Fibroblast of skin of left biceps (primary cell): ENCODE measurements at places on chromosomes 16 and 17.

DNA sequence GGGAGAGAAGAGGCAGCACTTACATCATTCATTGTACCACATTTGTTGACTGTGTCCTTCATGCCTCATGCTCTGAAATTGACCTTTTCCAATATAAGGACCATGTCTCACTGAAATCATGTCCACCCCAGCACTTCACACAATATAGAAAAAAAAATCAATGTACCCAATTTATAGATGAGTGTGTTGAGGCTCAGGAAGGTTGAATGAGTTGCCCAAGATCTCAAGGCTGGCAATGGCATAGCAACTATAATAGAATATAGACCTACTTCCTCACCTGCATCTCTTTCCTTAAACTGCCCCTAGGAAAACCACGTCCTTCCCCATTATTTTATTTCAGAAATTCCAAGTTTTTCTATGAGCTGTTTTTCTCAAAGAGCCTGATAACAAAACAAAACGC, 912 bp upstream of the VAT1L start:
- DNase-seq = no peak

DNA sequence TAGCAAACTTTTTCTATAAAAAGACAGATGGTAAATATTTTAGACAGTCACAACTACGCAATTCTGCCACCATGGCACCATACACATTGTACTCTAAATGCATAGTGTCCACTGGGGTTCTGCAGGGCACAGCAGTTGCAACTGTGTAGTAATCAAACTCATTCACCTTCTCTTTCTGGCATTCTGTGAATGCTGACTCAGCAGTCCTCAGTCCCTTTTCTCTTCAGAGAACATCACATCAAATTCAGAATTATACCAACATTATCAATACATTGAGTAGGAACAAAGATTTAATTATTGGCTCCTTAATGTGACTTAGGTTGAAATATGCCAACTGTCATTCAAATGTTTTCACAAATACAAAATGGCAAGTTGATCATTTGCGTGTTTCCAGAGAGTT, 74.2 kb upstream of the N4BP1 start:
- no peak for DNase-seq

DNA sequence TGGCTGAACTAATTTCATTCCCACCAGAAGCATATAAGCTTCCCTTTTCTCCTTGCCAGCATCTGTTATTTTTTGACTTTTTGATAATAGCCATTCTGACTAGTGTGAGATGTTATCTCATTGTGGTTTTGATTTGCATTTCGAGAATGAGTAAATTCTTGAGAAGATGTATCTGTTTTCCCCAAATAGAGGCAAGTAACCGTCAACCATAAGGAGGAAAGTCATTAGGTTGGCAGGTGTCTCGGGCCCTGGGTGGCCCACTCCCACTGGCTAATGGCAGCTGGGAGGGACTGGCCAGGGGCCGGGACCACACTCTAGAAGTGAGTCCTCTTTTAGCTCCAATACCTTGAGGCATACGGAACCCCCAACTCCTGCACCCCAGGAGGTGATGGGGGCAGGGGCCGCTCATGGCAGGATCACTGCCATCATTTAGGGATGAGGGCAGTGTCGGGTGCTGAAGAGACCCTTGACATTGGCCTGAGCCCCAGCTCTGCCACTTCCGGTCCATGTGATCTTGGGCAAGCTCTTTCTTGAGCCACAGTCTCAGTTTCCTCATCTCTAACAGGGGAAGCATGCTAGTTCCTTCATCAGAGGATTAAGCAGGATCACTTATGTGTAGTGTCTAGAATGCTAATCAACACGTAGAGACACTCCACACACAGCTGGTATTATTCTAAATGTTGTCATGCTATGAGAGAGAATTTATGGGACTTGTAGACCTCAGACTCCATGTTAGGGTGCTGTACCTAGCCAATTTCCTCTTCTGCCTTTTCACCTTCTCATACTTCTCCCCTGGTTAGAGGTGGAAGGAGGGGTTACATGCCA, 44.3 kb downstream of the RGS9 start:
- no peak for DNase-seq

GRCh38 chr16:8714174-8714573, 39.8 kb downstream of the ABAT start:
- DNase-seq = no peak

DNA sequence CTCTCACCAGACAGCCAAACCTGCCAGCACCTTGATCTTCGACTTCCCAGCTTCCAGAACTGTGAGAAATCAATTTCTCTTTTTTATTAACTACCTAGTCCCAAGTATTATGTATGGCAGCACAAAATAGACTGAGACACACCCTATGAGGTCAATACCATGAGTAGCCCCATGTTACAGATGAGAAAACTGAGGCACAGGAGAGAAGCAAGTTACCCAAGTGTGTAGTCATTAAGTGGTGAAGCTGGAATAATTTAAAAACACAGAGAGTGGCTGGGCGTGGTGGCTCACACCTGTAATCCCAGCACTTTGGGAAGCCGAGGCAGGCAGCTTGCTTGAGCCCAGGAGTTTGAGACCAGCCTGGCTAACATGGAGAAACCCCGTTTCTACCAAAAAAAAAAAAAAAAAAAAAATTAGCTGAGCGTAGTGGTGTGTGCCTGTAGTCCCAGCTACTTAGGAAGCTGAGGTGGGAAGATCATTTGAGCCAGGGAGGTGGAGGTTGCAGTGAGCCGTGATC, 4.9 kb downstream of the NQO1 start:
- no peak for DNase-seq

DNA sequence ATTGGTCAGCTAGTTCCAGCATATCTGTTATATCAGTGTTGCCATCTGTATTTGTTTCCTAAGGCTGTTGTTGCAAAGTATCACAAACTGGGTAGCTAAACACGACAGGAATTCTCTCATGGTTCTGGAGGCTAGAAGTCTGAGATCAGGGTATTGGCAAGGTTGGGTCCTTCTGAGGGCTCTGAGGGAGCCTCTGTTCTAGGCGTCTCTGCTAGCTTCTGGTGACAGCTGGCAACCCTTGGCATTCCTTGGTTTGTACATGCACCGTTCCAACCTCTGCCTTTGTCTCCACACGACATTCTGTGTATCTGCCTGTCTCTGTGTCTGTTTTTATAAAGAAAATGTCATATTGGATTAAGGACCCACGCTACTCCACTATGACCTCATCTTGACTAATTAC, 219.9 kb upstream of the NLRP1 start:
- DNase-seq = no peak

- no peak for DNase-seq
These were observed 60.5 kb downstream of the CMIP start for GRCh38 chr16:81505011-81505661.

GRCh38 chr16:64440005-64440404, 681.9 kb downstream of the CDH11 start:
- DNase-seq = no peak

DNA sequence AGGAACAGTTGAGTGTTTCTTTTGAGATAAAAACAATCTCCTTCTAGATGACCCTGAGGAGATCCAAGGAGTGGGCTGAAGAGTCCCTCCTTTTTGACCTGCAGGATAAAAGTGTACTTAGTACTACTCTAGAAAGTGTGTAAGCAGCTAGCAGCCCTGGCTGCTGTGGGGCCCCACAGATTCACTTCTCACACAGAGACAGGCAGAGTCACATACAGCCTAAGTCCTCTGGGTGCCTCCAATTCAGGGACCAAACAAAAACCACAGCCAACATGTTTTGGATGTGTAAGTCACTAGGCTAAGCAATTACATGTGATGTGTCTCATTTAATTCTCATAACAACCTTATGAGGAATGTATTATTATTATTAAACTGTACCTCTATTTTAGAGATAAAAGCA, 97.1 kb downstream of the TMEM100 start:
- no peak for DNase-seq

DNA sequence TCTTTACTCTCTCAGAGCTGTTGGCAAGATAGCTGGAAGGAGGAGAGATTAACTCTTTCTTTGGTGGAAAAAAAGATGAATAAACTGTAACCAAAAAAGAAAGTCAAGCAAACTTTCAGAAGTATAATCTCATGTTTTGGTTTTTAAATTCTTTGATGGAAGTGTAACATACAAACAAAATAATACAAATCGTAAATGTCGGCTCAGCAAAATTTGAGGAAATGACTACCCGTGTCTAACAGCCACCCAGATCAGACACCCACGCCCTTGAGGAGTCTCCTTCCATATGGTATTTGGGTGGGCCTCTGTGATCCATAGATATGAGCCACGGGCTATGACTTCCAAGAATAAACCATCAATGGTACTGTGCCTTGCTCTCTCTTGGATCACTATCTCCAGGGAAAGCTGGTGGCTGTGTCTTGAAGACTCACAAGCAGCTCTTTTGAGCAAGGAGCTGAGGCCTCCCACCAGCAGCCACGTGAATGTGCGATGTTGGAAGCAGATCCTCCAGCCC, 9.6 kb upstream of the CD300C start:
- no peak for DNase-seq

GRCh38 chr16:81634380-81635062, 144.6 kb upstream of the PLCG2 start:
- no peak for DNase-seq

DNA sequence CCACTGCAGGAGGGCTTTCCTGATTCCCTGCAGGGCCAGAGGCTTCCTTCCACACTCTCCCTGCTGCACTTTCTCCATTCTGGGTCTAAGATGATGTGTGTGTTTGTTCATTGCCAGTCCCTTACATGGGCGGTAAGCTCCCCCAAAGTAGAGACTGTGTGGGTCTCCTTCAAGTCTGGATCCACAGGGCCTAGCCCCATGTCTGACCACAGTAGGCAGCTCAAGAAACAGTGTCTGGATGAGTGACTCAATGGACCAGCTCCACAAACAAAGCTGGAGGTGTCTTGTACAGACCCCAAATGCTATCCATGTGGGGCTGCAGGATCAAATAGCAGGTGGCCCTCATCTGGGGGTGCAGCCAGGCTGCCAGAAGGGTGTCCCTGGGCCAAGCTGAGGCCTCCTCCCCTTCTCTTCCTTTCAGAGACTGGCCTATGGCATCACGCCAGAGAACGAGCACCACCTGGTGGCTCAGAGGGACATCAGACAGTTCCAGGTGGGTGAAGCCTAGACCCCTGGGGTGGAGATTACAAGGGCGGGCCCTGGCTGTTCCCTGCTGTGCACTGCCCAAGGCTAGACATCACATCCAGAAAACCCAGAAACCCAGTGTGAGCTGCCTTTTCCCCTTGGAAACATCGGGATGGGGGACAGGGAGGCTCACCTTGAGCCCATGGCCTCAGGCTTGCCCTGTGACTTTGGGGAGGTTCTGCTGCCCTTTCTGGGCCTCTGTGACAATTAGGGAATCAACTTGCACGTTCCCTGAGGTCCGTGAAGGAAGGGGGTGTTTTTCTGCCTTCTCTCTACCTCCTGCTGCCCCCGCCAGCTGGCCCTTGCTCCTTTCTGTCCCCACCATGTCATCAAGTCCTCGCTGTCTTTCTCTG, 45.9 kb downstream of the SLC6A2 start:
- DNase-seq = peak; percentile 17

DNA sequence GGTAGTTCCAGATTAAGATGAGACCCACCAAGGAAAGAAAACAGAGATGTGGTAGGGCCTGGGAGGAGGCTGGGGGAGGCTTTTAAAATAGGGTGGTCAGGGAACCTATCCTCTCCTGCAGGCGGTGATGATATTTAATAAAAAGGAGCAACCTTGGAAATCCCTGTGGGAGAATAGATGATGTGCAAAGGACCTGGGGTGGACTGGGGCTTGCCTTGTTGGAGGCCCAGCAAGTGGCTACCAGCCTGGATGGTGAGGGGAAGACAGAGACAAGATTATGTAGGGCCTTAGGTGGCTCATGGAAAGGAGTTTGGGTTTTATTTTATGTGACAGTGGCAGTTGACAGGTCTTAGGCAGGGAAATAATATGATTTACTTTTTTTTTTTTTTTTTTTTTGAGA, 1.8 kb downstream of the POLR3E start:
- no peak for DNase-seq

DNA sequence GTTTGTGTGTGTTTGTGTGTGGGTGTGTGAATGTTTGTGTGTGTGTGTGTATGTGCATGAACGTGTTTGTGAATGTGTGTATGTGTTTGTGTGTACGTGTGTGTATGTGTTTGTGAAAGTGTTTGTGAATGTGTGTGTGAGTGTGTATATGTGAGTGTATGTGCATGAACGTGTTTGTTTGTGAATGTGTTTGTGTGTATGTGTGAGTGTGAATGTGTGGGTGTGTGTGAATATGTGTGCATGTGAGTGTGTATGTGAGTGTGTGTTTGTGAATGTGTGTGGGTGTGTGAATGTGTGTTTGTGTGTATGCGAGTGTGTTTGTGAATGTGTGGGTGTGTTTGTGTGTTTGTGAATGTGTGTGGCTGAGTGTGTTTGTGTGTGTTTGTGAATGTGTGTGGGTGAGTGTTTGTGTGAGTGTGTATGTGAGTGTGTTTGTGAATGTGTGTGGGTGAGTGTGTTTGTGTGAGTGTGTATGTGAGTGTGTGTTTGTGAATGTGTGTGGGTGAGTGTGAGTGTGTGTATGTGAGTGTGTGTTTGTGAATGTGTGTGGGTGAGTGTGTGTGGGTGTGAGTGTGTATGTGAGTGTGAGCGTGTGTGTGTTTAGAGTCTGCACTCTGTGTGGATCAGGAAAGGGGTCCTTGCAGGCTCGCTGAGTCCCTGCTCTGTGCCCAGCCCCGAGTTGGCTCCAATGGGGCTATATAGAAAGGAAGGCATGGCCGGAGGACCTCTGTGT, 890 bp upstream of the CD300A start:
- no peak for DNase-seq

GRCh38 chr16:89398924-89399323, 91.4 kb downstream of the ANKRD11 start:
- DNase-seq = no peak

DNA sequence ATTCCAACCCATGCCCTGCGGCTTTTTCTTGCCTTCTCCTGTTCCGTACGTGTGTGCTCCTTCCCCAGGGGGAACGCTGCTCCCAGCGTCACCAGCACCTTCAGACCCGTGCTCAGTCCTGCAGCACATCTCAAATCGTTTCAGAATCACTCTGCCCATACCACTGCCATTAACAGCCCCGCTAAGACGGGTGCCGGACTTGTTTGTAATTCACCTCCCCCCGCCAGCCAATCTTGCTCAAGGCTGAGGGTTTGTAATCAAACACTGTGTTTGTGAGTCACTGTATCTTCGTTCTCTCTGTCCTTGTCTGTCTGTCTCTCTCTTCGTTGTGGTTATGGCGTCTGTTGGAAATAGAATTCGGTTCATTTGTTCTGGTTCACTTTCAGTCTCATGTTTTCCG, 17.3 kb downstream of the CARD14 start:
- no peak for DNase-seq

DNA sequence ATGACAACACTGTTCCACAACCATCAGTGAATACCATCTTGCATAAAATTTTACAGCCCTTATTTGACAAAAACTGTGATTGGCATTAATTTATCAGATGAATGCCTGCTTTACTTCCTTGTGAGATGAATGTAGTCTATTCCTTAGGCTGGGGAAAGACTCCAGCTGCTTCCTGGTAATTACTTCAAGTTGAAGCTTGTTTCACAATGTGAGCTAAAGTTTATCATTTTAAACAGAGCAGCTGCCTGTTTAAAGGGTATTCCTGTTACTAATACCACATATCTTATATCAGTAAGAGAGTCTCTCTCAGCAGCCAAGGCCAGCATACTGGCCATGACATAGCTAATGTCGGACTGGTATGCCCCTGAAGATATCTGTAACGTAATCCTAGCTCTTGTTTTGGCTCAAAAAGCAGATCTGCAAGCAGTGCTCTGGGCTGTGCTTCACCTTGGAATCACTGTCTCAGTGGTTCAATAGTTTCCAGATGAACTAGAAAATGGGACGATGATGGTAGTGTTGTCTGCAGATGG, 13.2 kb upstream of the ARL2BP start:
- DNase-seq = no peak

- no peak for DNase-seq
These were observed 6.2 kb downstream of the AKAP1 start for GRCh38 chr17:57091186-57091618.

GRCh38 chr17:49748223-49748622, 15.7 kb downstream of the FAM117A start:
- no peak for DNase-seq

- DNase-seq = peak; percentile 71
These were observed 2.3 kb upstream of the BORCS6 start for GRCh38 chr17:8192070-8192815.
